ENCODE measurements at places on chromosomes 2 and 18.

- DNase-seq, result no peak
These were observed 2113.3 kb upstream of the PIK3C3 start for GRCh38 chr18:39841482-39842365.

DNA sequence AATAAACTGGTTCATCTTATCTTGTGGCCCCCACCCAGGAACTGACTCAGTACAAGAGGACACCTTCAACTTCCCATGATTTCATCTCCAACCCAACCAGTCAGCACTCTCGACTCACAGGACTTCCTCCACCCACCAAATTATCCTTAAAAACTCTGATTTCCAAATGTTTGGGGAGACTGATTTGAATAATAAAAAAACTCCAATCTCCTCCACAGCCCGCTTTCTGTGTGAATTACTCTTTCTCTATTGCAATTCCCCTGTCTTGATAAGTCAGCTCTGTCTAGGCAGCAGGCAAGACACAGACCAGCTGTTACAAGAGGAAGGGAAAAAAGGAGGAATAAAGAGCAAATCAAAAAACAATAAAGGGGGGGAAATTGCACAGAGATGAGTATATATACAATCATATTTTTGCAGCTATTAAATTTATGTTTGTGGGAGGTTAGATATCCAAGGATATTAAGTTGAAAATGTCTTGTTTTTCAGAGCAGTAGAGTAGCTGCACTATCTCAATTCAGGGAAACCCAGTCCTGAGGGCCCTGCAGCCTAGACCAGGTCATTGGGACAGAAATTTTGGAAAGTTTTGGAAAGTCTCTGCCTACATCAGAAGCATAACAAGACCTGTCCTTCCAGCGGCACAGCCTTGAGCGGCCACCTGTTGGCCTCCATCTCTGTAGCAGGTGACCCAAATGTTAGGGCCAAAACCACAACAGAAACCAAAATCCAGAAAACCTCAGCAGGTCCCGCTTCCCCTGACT lies 32.8 kb upstream of the SIGLEC15 start:
- no peak for DNase-seq

DNA sequence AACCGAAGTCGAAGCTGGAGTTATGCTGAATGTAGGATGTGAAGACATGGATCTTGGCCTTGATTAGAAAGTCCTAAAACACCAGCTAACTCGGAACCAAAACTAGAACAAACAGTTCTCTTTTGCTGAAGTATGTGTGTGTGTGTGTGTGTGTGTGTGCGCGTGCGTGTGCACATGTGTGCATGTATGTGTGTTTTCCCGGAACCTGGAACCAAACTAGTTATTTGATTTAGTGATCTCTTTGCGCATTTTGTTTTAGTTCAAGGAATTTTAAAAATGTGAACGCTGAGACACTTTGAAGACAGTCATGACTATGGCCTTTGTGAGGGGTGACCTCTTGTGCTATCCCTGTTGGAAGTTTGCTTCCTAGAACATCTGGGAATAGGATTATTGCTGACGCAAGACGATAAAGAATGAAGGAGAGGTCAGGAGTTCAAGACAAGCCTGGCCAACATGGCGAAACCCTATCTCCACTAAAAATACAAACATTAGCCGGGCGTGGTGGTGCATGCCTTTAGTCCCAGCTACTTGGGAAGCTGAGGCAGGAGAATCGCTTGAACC lies 23.8 kb downstream of the FHL2 start:
- DNase-seq, result no peak

DNA sequence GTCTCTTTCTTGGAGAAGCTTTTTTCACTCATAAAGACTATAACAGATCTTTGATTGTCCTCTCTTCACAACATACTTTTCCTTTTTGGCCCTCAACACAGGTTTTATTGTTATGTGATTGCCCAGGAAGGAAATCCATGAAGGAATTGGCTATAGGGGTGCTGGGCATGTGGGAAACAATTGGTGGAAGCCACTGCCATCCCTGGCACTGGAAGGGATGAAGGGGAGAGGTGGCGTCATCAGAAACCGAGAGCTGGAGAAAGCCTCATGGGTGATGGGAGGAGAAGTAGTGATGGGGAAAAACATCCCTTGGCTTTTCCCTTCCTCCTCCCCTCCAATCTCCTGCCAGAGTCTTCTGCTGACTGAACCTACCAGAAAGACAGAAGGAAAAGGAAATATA lies 106.2 kb downstream of the SPOPL start:
- no peak for DNase-seq

DNA sequence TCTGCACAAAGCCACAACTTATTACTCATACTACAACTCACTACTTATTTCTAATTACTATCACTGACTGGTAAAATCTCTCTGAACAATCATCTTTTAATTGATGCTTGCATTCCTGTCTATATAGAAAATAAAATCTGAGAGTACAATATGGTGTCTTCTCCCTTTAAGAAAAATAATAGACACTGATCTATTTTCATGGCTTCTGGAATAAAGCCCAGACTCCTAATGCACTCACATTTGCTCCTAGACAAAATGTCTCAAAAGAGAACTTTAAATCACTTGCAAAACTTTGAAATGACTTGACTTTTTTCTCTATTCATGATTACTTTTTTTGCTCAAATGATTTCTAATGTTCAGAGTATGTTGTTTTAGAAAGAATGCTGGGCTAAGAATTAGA lies 28.7 kb downstream of the ESCO1 start:
- no peak for DNase-seq

- no peak for DNase-seq
These were observed 15.6 kb upstream of the PSD4 start for GRCh38 chr2:113157897-113158753.

GRCh38 chr2:172056293-172056692 lies 29.0 kb upstream of the DLX1 start:
- no peak for DNase-seq

DNA sequence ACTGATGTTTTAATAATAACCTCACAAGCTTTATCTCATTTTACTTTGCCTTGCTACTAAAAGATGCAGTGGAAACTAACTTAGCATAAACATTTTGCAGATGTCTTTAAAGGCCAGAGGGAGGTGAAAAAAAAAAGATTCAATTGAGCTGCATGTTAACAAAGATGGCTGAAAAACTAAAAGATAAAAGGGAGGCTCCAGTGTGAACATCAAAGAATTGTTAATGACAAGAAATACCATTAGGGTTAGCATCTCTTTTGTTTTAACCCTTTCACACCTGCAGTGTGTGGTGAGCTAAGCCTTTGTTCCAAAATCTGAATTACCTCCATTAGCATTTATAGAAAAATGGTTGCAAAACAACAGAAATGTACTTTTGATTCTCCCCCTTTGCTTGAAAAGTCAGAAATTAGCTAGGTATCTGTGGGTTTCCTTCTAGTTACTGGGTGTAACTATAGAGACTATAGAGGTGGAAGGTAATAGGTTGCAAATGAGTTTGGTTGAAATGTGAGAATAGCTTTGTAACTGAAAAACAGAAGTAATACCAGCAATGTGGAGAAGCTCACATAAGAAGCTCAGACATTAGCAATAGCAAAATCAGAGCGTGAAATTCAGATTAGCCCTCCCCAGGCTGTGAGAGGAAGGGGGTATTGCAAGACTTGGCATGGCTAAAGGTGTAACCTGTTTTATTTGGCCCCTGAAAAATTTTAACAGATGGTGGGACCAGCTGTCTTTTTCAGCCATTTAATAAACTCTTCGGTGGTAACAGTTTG lies 34.8 kb upstream of the SP5 start:
- DNase-seq, result no peak

- no peak for DNase-seq
These were observed 41.0 kb downstream of the PTGR3 start for GRCh38 chr18:75167759-75168618.

GRCh38 chr2:34848132-34848531 lies 1249.0 kb upstream of the FAM98A start:
- no peak for DNase-seq

All from GM18507 (cell line).